ENCODE measurements at places on chromosomes 5 and 9.

DNA sequence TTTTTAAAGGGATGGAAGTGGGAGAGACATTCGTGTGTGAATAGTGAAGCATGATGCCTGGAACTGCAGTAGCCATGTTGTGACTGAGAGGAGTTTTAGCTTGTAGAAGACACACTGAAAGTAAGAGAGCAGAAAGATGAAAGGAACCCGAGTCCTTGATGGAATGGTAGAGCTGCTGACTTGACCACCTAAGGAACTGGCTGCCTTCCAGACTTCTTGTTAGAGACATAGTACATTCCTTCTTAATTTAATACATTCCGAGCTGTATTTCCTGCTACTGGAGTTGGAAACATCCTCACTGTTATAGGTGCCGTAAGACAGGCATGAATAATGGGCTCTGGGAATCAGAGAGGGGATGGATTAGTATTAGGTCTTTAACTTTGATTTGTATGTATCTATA, 7.4 kb downstream of the CER1 start:
- DNase-seq, result no peak

GRCh38 chr9:115137526-115137925, 19.6 kb upstream of the TNC start:
- no peak for DNase-seq

DNA sequence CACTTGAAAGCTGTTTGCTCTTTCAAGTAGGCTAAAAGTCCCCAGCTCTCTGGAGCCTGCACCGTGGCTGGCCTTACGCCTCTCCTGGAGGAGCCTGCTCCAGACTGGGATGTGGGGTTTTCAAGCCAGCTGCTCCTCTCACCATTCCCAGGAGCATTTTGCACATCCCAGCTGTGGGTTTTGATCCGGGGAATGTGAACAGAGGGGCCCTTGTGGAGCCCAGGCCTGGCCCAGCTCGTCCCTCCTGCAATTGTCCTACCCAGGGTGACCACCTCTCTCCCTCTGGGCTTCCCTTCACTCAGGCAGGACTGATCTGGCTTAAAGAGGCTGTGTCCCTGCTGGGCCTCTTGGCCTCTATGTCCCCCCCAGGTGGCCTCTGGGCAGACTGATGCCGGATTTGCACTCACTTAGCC, 32.5 kb upstream of the TIFAB start:
- no peak for DNase-seq

DNA sequence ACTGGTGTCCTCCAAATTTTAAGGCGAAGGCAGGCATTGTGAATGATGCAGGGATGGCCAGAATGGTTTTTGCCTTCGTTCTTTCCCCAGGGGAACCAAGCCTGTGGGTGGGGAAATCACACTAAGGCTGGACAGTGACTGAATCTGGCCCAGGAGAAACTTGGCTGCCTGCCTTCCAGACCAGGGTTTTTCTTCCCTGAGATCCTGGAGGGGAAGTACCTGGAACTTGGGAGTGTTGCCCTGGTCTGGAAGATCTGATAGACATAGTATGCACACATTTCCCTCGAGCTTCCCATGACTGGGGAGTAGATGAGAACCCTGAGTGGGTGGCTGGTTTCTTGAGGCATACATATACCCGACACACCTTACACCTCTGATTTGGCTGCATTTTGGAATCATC, 664 bp upstream of the IL11RA start:
- DNase-seq, result no peak

DNA sequence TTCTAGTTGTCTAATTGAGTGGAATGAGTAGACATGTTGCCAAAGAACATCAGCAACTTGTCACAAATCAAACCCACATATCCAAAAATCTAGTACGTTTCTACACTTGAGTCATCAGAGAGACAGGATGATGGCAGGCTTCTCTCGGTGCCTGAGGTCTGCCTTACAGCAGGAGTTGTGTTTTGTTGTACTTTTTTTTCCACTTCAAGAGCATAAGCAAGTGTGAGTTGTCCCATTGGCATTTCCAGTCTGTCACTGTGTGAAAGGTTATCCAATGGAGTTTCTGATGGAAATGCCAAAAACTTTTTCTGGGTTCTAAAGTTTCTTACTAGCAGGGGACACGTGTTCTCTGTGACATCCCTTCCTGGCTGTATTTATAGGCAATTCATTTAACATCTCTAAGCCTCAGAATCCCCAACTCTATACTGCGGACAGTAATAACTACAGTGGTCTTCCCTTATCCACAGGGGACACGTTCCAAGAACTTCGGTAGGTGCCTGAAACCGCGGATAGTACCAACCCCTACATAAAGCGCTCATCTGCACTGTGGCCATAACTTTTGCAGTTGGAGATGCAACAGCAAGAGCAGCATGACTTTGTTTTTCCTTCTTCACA, 246.5 kb downstream of the SYK start:
- no peak for DNase-seq

GRCh38 chr5:27020973-27021372, 17.4 kb downstream of the CDH9 start:
- no peak for DNase-seq

Measured in stimulated activated CD8-positive, alpha-beta memory T cell treated with anti-CD3 and anti-CD28 coated beads, Interleukin-4, amount 100 ng/mL, for 1 hour (primary cell).